SK-N-SH (cell line): ENCODE measurements at places on chromosomes 1 and 21. TPM values are rescaled to one million over a fixed set of nuclear protein-coding genes. Genes with fewer than 3 reads are reported as not detected.

DNA sequence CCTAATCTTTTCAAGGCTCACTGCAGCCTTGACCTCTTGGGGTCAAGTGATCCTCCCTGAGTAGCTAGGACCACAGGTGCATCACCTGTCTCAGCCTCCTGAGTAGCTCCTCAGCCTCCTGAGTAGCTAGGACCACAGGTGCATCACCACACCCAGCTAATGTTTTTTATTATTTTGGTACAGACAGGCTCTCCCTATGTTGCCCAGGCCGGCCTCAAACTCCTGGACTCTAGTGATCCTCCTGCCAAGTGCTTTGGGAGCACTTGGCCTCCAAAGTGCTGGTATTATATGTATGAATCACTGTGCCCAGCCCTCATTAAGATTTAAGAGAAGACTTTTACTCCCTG, 58.5 kb upstream of the S1PR1 start:
- H3K27me3 ChIP-seq = no peaks in the 10 kb centered on the region
- H3K27ac ChIP-seq = no peak overlapping the region
- DNase-seq = no peak
- no peaks in the 10 kb centered on the region for H3K4me1 ChIP-seq
- H3K4me3 ChIP-seq = no peak overlapping the region
- no peaks in the 10 kb centered on the region for H3K36me3 ChIP-seq

DNA sequence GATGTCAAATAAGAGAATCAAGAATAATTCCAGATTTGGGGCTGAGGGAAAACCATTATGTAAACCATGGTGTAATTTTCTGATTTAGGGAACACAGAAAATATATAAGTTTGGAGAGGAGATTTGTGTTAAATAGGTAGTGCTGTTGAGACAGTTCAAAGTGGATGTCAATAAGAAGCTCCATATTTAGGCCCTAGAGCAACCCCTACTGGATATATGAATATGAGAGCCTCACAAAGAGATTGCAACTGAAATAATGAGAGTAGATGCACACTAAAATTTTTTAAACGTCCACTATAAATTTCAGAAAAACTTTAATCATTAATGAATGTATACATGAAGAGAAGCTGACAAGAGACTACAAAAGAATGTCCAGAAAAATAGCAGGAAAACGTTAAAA, 1447.8 kb upstream of the PRMT6 start:
- no peaks in the 10 kb centered on the region for H3K27me3 ChIP-seq
- no peak for DNase-seq
- no peak overlapping the region for H3K27ac ChIP-seq
- no peak overlapping the region for H3K4me3 ChIP-seq

DNA sequence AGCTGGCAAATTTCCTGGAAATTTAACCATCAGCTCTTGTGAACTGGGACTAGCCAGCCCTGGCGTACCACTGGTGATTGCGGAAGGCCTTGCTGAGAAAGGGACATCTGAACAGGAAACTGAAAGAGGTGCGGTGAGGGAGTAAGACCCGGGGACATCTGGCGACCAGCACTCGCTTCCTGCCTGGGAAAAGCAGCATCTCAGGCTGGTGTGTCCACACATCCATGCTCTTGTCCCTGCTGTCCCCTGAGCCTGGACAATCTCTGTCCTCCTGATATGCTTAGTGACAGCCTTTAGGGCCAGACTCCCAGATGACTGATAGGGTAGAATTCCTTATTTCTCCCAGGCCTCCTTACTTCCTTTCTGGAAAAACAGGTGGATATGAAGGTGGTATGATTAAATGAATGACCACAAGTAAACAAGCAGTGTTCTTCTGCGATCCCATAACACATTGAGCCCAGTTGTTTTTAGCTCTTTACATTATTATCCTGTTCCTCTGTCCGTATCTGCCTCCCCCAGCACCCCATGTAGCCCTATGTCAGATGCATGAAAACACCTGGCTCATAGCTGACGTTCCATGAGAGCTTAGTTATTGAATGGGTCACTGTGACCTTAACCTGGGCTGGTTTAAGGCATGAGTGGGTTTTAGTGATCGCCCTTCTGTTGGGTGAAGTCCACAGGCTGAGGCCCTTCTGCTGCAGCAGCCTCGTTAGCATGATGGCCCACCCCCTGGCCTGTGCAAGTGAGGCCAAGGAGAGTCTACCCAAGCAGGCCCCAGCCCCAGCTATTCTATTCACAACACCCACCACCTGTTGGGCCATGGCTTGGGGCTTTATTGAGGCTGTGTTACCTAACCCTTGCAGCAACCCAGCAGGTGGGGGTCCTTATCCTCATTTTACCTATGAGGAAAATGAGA, 76.1 kb upstream of the GADD45A start:
- no peak overlapping the region for H3K4me3 ChIP-seq
- peak; percentile 78 for DNase-seq
- H3K4me1 ChIP-seq = peaks cover 50% of the 10 kb centered on the region
- H3K27ac ChIP-seq = no peak overlapping the region

The DCST1 gene
- not detected in 2 replicates for polyA plus RNA-seq

The TMEM269 gene
- polyA plus RNA-seq = 0.05 and 0.08 TPM in 2 replicates

The AHCYL1 gene
- 39.7 and 49.0 TPM in 2 replicates for polyA plus RNA-seq

The VSIG8 gene
- not detected in 2 replicates for polyA plus RNA-seq

DNA sequence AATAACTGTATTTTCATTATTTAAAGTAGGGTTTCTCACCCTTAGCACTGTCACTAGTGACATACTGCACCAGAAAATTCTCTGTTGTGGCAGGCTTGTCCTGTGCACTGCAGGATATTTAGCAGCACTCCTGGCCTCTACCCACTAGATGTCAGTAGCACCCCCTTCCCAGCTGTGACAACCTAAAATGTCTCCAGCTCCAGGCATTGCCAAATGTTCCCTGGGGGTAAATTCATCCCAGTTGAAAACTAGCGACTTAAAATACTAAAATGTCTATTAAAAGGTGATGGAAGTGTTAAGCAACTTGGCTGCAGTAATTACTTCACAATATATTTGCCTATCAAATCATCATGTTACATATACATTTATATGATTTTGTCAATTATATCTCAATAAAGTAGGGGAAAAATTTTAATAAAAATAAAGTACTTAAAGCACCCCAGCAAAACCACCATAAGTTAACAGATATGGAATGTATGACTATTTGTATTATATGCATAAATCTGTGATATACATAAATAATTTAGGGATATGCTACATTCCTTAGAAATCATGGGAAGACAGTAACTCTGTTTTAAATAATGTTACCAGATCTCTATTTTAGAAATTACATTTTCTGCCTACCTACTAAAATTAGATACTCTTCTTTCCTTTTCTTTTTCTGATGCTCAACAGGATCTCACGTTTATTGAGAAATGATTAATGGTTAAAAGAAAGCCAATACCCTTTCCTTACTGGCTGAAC, 74.6 kb downstream of the ARID4B start:
- H3K36me3 ChIP-seq = peaks cover 44% of the 10 kb centered on the region
- peak; percentile 50 for DNase-seq
- no peaks in the 10 kb centered on the region for H3K27me3 ChIP-seq
- no peaks in the 10 kb centered on the region; the same call in 1 of the 2 replicates for H3K4me1 ChIP-seq

DNA sequence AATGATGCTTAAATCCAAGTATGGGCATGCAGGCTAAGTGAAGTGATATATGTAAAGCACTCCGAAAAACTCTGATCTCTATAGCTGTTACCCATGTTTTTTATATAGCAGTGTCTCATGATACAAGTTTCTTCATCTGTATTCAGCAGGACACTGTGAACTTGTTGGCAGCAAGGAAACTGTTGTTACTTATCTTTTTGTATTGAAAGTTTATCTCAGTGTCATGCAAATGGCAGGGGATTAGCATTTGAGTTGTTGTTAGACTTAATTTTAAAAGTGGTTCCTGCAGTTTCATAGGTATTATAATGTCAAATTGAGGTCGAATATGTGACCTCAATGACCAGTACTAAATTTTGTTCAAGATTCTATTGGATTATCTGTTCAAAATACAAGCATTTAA, 47.9 kb downstream of the NCAM2 start:
- H3K27me3 ChIP-seq = no peaks in the 10 kb centered on the region
- H3K27ac ChIP-seq = no peak overlapping the region
- no peak overlapping the region for H3K4me3 ChIP-seq

DNA sequence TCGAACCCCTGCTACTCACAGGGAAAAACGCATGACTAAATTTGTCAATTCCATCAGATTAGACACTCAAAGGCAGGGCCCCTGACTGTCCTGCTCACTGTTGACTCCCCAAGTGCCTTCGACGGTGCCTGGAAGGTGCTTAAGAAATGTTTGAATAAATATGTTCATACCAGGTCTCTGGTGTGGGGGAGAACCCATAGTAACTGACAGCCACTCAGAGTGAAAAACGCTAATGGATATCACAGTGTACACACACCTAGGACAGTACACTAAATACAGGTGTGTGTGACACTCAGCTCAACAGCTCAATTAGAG, 39.7 kb upstream of the WASF2 start:
- no peaks in the 10 kb centered on the region for H3K27me3 ChIP-seq
- peaks cover 41% of the 10 kb centered on the region; the same call in 1 of the 2 replicates for H3K4me1 ChIP-seq
- DNase-seq = no peak
- no peak overlapping the region for H3K4me3 ChIP-seq
- peaks cover 9% of the 10 kb centered on the region for H3K36me3 ChIP-seq

- DNase-seq = no peak
- H3K27ac ChIP-seq = peak overlapping the region; percentile 95
- H3K27me3 ChIP-seq = no peaks in the 10 kb centered on the region
- H3K4me3 ChIP-seq = no peak overlapping the region
- H3K4me1 ChIP-seq = peaks cover 55% of the 10 kb centered on the region
Observed at GRCh38 chr1:110187139-110187890, 22.8 kb upstream of the KCNC4 start.
